ENCODE measurements at places on chromosomes 3 and 15. TPM values are rescaled to one million over a fixed set of nuclear protein-coding genes. Genes with fewer than 3 reads are reported as not detected.
A peak's percentile ranks its signal among the peaks of the same experiment; 100 is the strongest.

Gene MAP1A
- 16.4 TPM for total RNA-seq

GRCh38 chr15:64693134-64693533 is 82.3 kb downstream of the RBPMS2 start:
- no peak for DNase-seq

GRCh38 chr3:128911911-128912310 is 32.5 kb downstream of the ACAD9 start:
- no peak for DNase-seq

GRCh38 chr3:33092496-33093254 is 4.3 kb downstream of the GLB1 start:
- DNase-seq, result no peak

GRCh38 chr3:73547427-73548248 is 77.1 kb downstream of the PDZRN3 start:
- DNase-seq, result no peak

DNA sequence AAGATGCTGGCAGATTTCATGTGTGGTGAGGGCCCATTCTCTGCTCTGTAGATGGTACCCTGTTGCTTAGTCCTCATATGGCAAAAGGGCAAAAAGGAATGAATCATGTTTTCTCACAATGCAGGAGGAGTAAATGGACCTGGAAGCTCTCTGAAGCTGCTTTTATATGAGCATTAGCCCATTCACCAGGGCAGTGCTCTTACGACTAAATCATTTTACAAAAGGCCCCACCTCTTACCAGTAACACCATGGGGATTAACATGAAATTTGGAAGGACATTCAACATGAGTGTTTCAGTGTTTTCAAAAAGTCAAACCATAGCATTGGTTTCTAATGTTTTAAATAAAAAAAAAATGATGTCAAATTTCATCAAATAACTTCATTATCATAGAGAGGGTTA is 495.7 kb upstream of the CBLB start:
- no peak for DNase-seq

GRCh38 chr3:169529013-169529412 is 134.5 kb downstream of the MECOM start:
- DNase-seq, result no peak

- DNase-seq, result no peak
These were observed 7.0 kb downstream of the NR2F2 start for GRCh38 chr15:96337365-96338023.

DNA sequence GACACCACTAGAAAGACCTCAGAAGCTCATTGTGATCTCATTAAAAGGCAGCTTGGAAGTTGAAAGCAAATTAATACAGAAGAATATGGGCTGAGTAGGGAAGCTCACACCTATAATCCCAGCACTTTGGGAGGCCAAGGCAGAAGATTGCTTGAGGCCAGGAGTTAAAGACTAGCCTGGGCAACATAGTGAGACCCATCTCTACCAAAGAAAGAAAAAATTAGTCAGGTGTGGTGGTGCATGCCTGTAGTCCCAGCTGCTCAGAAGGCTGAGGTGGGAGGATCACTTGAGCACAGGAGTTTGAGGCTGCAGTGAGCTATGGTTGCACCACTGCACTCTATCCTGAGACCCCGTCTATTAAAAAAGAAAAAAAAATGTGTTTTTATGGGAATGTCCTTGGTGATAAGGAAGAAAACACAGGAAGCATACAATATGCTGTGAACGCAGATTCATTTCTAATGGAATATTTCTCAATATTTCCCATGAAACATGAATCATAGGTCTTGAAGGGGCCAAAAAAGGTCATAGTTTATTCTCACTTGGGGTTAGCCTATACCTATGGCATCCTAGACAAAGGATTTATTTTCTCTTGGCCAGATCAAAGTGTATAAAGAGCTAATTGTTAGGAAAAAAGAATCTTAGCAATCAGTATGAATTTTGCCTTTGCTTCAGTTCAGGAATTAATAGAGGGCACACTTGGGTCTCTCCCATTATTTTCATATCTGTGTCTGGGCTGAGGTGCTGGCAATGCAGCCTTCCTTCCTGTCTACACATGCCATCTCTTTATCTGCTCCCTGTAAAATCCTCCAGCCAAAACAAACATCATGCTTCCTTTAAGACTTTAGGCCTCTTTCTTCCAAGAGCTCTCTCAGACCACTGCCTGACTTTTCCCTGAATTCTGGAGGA is 98.2 kb downstream of the FNDC3B start:
- no peak for DNase-seq

DNA sequence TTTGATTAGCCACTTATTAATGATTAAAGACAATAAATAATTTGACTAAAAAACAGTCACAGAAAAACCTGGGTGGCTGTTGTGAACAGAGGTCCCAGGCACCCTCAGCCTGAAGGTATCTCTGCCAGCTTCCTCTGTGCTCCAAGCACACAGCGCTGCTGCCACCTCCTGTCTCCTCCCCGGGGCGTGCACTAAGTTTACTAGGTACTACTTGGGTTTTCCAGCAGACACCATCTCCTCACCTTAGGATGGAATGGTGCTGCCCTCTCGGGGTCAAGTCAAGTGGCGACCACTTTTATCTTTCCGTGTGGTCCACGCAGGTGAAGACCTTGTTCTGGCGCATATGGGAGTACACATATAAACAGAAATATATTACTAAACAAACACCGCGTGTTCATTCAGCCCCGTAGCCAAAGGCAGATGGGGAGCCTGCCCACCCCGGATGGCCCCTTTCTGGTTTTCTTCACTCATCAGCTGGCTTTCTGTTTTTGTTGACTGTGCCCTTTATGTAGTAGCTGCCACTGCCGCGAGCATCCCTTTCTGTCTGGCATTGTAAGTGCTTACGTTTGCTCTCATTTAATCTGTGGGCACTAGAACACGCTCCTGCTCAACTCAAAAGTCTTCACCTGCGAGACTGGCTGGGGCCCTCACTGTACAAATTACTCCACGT is 128.0 kb downstream of the LRIG1 start:
- no peak for DNase-seq

Gene TMEM212
- total RNA-seq, result not detected

DNA sequence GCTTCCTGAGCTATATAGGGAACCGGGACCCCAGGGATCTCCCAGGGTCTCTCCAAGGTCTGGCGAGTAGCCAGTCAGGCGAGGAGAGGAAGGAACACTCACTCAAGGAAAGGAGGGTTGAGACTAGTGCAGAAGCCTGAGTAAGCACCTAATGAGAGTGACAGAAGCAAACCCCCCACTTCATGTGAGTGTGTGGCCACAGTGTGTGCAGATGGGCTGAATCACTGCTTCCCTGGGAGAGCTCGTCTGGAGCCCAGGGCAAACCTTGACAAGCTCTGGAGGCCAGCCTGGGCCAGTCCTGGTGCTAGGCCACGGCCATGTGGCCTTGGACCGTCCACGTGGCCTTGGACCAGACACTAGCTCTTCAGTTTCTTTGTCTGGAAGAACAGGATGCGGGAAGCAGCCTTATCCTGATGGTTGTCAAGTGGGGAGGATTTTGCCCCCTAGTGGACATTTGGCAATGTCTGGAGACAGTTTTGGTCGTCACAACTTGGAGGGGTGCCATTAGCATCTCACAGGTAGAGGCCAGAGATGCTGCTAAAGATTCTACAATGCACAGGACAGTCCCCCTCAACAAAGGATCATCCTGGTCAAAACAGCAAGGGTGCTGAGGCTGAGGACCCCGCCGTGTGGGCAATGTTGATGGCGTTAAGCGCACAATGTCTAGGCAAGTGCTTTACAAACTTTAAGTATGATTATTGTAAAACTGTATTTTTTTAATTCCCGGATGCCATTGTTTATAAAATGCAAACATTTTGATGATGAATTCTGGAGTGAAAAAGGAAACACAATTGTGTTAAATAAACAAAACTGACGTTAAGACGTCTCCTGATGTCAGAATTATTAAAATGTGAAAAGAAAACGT is 34.8 kb upstream of the CTSH start:
- DNase-seq, result peak; percentile 78

Gene MEX3B
- 0.55 TPM for total RNA-seq

Gene ITIH3
- total RNA-seq, result 4.6 TPM

- DNase-seq, result no peak
These were observed 12.1 kb downstream of the CSNK1G1 start for GRCh38 chr15:64343841-64344240.

DNA sequence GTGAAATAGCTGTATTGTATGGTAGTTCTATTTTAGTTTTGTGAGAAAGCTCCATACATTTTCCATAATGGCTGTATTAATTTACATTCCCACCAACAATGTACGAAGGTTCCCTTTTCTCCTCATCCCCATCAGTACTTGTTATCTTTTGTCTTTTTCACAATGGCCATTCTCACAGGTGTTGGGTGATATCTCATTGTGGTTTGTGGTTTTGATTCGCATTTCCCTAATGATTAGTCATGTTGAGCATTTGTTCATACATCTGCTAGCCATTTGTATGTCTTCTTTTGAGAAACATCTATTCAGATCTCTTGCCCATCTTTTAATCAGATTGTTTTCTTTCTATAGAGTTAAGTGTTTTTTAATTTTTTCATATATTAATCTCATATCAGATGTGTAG is 931.9 kb downstream of the IGSF11 start:
- no peak for DNase-seq

DNA sequence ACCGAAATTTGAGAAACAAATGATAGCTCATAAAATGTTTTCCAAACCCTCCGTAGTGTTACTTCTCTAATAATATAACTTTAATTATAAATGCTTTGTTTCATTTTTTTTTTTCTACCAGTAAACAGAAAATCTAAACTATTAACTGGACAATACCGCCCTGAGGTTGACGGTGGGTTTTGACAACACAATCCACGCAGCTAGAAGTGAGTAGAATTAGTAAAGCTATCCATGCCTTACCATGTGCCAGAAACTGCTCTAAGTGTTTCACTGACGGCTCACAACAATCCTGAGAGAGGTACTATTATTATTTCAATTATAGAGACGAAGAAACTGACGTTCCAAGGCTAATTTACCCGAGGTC is 410 bp downstream of the NDUFAF1 start:
- no peak for DNase-seq

Gene CMTM8
- 5.7 TPM for total RNA-seq

GRCh38 chr3:167823738-167824137 is 88.2 kb downstream of the SERPINI1 start:
- no peak for DNase-seq

- no peak for DNase-seq
These were observed 60.2 kb downstream of the GRM7 start for GRCh38 chr3:6921066-6921465.

Gene THRB
- total RNA-seq, result 36.8 TPM

DNA sequence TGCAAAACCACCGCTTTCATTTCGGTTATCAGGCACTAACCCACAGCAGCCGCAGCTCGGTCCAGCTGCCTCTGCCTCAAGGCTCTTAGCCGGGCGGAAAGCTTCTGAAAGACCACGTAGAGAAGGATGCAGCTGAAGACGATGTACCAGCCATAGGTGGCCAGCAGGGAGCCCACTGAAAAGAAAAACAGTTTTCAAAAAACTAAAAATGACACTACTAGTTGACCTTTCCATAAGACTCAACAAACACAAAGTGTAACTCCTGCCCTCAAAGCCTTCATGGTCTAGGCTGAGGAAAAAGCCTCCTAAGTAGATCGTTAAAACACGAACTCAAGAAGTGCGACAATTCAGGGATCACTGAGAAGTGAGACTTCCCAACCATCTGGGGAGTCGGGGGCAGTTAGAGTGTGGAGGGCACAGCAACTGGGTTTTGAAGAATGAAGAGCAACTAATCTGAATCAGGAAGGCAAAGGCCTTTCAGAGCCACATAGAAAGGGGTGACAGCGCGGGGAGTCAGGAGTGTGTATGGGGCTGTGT is 716 bp downstream of the SELENOS start:
- DNase-seq, result no peak

Gene SEMA3G
- 7.5 TPM for total RNA-seq

- DNase-seq, result no peak
These were observed 49.1 kb downstream of the PDHB start for GRCh38 chr3:58384381-58385090.

DNA sequence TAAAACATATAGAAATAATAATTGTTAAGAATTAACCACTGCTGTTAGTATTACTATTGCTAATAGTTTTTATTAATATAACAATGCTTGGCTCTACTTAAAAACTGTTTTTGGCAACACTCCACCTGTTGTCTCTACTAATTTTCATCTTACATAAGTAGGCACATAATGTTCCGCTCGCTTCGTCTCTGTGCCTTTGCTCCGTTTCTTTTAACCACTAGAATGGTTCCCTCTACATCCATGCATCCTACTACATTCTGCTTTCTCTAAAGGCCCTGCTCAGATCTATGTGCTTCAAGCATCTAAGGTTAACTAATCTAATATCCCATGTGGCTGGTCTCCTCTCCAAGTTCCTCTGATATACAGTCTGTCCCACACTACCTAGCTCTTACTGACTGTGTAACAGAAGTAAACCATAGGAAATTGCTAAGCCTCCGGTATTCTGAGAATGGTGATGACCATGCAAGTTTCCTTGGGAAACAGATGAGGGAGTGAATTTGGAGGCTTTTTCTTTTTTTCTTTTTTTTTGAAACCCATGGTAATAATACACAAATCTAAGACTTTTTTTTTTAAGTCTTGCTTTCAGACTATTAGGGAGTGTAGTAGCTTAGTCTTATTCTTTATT is 138.3 kb downstream of the P3H2 start:
- no peak for DNase-seq

Gene GATA2
- 57.8 TPM for total RNA-seq

Gene SPSB4
- total RNA-seq, result 0.47 TPM

Data from ureter (tissue), 1 donor.